ENCODE measurements at places on chromosomes 1 and 21.

- DNase-seq = no peak
Observed at GRCh38 chr21:27380303-27380702, 413.4 kb upstream of the ADAMTS5 start.

GRCh38 chr1:181094416-181095212 is 6.1 kb downstream of the IER5 start:
- DNase-seq = no peak

GRCh38 chr1:35927472-35927871 is 3.4 kb upstream of the AGO3 start:
- DNase-seq = no peak

DNA sequence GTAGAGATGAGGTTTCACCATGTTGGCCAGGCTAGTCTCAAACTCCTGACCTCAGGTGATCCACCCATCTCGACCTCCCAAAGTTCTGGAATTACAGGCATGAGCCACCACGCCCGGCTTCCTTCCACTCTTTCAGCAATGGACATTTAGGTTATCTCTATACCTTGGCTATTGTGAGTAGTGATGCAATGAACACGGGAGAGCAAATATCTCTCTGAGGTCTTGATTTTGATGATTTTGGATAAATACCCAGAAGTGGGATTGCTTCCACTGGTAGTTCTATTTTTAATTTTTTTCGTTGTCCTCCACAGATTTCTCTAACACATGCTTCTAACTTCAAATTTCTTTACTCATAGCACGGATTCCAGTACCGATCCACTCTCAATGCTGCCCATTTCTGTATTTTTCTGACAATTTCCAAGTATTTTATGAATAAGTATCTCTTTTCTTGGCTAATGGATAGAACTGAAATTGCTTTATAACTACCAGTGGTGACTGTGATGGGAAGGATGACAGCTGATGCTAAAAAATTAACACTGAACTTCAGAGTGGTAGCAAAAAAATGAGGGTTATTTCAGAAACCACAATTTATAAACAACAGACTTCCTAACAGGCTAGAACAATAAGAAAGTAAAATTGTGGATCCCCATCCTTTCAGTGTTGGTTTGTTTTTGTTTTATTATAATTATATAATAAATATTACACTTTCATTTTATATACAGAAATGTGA is 327.5 kb upstream of the RUNX1 start:
- DNase-seq = no peak

DNA sequence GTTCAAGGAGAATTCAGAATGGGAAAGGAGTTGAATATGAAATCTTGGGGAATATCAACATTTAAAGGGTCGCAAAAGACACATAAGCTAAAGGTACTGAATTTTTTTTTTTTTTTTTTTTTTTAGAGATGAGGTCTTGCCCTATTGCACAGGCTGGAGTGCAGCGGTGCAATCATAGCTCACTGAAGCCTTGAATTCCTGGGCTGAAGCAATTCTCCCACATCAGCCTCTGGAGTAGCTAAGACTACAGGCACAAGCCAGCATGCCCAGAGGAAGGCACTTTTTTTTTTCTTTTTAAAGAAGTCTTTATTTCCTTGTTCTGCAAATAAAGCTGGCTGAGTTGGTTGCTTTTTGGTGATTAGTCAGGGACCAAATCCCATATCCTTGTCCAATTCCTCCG is 44.1 kb upstream of the RAB3GAP2 start:
- DNase-seq = no peak

GRCh38 chr1:182768963-182769362 is 20.6 kb upstream of the NPL start:
- DNase-seq = no peak

GRCh38 chr1:156429313-156430060 is 60.5 kb downstream of the RHBG start:
- no peak for DNase-seq

DNA sequence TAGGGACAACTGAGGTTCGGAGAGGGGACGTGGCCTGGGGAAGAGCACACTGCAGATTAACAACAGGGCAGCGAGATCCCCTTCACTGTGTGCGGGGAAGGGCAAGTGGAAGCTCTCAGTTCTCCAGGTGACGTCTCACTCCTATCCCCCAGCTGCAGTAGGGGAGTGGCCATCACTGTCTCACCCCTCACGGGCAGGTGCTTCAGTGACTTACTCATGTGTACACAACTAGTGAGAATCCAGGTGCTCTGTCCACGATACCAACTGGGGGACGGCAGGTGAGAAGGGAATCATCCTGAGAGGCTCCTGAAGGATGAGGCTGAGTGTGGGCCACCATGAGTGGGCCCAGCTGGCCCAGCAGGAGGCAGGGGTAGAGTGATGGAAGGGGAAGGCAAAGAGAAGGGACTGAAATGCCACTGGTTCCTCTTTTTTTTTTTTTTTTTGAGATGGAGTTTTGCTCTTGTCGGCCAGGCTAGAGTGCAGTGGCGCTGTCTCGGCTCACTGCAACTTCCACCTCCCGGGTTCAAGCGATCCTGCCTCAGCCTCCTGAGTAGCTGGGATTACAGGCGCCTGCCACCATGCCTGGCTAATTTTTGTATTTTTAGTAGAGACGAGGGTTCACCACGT is 25.9 kb downstream of the RHBG start:
- DNase-seq = no peak

DNA sequence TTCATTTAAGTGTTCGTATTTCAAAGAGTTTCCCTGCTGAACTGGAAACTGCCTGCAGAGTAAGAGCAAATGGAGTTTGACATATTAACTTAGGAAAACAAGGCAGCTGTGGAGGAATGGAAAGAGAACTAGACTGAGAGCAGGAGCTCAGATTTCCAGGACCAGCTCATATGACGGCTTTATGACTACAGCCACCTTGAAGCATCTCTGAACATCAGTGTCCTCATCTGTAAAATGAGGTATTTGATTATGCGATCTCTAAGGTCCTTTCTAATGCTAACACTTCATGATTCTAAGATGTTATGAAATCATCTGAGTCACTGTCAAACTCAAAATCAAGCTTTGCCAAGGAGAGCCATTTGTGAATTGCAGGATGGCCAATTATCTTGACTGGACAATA is 112.3 kb downstream of the PRRX1 start:
- DNase-seq = no peak

- no peak for DNase-seq
Observed at GRCh38 chr1:165564561-165564960, 20.8 kb downstream of the LRRC52 start.

DNA sequence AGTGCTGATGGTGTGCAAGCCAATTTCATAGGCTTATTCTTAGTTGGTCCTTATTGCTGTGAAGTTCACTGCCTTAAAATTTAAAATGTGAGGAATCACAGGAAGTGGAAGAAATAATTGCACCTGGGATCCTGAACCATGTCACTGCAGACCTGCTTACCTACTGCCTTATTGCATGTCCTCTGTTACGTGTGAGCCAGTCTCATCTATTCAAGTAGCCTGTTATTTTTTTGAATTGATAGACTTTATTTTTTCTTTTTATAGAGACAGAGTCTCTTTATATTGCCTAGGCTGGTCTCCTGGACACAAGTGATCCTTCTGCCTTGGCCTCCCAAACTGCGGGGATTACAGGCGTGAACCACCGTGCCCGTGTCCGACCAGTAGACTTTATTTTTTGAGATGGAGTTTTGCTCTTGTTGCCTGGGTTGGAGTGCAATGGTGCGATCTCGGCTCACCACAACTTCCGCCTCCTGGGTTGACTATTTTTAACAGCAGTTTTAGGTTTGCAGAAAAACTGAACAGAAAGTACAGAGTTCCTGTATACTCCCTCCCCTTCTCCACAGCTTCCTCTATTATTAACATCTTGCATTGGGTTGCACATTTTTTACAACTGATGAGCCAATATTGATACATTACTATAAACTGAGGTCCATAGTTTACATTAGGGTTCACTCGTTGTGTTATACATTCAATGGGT is 14.0 kb upstream of the DISC1 start:
- DNase-seq = no peak

- no peak for DNase-seq
Observed at GRCh38 chr1:81921851-81922462, 121.2 kb downstream of the ADGRL2 start.

DNA sequence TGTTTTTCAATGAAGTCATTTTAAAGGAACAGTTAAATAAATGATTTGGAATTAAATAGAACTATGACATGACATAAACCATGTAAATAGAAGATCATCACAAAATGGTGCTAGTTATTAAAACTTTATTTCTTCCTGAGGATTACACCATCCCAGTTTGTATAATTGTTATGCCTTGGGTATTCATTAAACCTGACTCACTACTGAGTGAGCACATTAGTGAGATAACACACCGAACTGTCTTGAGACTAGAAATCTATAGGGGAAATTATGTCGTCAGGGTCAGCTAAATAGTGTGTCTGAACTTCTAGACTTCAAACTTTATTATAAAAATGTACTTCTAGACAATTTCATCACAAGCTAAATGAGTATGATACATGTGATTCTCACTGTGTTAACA is 189.4 kb downstream of the NCAM2 start:
- no peak for DNase-seq

- no peak for DNase-seq
Observed at GRCh38 chr1:11301601-11302000, 28.6 kb downstream of the UBIAD1 start.

GRCh38 chr1:113765306-113766230 is 6.3 kb upstream of the PHTF1 start:
- no peak for DNase-seq

- no peak for DNase-seq
Observed at GRCh38 chr1:25505656-25506385, 37.6 kb upstream of the LDLRAP1 start.

DNA sequence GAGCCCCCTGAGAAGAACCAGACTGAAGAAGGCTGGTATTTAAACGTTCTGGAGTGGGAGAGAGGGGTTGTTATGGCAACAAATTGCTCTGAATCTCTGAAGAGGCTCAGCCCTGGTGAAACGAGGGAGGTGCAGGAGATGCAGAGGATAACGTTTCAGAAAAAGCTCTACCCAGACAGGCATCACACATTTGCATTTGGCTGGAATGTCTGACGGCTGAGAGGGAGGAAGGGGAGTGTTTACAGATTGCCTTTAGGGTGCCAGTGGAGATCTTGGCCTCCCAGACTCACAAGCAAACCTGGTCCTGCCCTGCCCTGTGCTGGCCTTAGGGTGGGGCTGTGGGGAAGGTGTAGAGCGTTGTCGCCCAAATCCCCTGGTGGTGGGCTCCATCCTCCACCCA is 169.0 kb upstream of the AJAP1 start:
- DNase-seq = no peak

GRCh38 chr1:70675737-70676156 is 264.7 kb downstream of the CTH start:
- no peak for DNase-seq

- DNase-seq = no peak
Observed at GRCh38 chr21:33980276-33980916, 64.8 kb upstream of the ATP5PO start.

DNA sequence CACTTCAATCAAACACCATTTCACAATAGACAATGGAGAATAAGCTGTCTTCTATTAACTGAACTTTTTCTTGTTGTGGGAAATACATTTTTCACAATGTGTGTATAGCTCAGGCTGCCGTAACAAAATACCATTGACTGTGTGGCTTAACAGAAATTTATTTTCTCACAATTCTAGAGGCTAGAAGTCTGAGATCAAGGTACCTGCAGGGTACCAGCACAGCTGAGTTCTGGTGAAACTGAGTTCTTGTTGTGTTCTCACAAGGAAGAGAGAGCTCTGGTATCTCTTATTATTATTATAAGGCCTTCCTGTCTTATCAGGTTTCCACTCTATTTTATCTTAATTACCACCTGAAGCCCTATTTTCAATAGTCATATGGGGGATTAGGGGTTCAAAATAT is 15.4 kb downstream of the ST7L start:
- DNase-seq = no peak

DNA sequence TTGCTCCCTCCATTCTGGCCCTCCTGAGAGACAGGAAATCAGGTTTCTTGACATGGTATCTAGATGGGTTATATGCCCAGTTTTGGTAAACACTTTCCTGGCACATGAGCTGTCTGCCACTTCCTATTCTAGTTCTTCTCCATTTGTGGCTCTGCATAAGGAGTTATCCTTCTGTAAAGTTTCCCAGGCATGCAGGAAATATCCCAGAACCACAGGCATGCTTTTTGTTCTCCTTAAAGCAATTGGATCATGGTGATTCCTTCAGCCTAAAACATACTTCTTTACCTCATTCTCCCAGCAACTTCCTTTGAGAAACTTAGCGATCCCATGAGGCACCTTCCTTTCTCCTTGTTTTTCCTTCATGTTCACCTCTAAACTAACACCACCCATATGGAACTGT is 199.8 kb downstream of the CRB1 start:
- no peak for DNase-seq

GRCh38 chr1:153035211-153035610 is 4.2 kb downstream of the SPRR1B start:
- DNase-seq = no peak

GRCh38 chr1:55052221-55053142 is 13.1 kb downstream of the PCSK9 start:
- no peak for DNase-seq

DNA sequence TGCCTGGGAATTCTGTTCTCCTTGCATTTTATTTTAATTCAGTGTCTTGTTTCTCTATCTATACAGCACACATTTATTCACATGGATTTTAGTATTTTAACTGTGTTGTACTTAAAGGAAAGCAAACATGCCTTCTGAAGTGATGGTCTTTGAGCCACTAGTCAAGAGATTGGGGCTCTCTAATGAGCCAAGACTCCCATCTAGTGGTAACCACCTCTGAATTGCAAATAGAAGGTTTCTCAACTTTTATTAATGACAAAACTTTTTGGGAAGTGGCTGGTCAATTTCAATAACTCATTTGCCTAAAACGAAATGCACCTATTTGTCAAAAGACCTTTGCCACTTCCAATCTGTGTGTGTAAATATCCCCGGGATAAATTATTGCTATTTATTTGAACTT is 199.6 kb downstream of the LTN1 start:
- no peak for DNase-seq

- DNase-seq = no peak
Observed at GRCh38 chr1:165218731-165219130, 137.8 kb downstream of the LMX1A start.

- no peak for DNase-seq
Observed at GRCh38 chr1:12434174-12434573, 183.8 kb downstream of the DHRS3 start.

DNA sequence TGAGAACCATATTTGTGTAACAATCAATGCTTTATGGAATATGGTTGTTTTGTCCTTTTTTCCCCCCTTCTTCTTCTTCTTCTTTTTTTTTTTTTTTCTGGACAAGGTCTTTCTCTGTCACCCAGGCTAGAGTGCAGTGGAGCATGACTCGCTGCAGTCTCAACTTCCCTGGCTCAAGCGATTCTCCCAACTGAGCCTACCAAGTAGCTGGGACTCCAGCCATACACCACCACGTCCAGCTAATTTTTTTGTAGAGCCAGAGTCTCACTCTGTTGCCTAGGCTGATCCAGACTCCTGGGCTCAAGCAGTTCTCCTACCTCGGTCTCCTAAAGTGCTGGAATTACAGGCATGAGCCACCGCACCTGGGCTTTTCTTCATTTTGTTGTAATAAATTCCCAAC is 86.7 kb downstream of the FMN2 start:
- DNase-seq = no peak

- no peak for DNase-seq
Observed at GRCh38 chr1:154913273-154913672, 23.2 kb downstream of the PMVK start.

Measured in breast epithelium (tissue), 4 donors.